ENCODE measurements at places on chromosomes 6 and 20.

DNA sequence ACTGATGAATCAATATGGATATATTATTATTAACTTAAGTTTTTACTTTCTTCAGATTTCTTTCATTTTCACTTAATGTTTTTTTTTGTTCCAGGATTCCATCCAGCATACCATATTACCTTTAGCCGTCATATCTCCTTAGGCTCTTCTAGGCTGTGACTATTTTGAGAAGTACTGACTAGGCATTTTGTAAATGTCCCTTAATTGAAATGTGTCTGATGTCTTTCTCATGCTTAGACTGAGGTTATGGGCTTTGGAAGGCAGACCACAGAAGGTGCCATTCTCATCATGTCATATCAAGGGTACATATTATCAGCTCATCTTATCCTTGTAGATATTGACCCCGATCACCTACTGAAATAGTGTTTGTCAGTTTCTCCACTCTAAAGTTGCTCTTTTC, 101.3 kb downstream of the FOXO3 start:
- DNase-seq, result no peak

- DNase-seq, result no peak
Measured at GRCh38 chr6:87667032-87667431, 35.0 kb downstream of the AKIRIN2 start.

DNA sequence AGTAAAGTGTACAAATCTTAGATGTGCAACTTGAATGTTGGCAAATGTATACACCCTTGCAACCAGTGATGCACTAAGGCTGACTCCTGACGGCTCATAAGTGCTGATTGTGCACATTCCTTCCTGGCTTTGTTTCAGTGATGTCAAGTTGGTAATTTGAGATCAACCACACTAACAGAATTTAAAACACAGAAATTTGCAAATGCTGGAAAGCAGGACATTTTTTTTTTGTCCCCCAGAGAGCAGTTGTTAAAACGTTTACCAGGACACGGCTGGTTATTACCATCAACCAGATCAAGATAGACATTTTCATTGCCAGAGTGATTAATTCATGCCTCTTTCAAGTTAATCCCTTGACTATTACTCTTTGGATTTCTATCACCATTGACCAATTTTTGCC, 735.6 kb downstream of the RFPL4B start:
- no peak for DNase-seq

DNA sequence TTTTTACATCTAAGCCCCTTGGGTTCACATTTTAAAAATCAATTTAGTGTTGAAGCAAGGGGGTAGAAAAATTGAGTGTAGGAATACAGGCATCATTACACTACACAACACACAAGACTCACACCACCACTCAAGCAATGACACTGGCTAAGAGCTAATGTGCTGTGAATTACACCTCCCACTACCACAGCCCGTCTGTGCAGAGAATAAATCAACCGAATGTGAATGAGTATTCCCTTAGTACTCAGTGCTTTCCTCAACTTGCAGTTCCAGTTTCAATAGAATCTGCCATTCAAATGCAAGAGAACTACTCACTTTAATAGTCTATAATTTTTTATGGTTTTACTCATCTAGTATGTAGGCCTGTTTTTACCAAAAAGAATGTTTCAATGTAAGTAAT, 114.4 kb downstream of the PDSS2 start:
- DNase-seq, result no peak

DNA sequence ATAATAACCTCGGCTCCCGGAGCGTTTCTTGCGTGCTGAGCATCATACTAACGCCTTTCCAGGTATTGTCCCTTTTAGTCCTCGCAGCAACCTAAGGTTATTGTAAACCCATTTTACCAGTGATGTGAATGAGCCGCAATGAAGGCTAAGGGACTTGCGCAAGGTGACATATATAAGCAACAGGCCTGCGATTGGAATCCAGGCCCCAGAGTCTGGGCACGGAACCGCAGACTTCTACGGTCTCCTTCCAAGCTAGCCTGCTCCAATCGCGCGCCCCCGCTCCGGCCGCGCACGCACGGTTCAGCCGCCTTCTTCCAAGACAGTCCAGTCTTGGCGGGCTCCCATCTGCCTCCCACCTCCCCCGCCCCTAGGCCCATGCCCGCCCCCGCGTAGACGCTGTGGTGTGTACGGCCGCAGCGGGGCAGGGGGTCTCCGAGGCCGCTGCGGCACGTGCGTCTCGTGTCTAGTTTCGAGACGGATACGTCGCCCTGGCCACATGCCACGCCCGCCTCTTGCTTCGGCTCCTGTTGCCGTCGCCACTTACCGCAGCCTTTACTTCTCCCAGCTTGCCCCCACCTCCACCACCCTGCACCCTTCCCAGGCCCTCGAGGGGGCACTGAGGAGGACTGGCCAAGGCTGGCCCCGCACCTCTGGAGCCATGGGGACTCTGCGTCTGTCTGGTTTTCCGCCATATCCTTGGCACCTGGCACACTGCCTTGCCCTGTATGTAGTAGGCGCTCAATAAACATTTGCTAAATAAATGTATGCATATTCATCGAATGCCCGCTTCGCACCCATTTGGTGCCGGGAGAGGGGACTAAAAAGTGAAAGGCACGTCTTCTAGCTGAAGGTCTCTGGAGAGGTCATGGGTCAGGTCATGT, 855 bp upstream of the GFOD1 start:
- DNase-seq, result peak; percentile 25

DNA sequence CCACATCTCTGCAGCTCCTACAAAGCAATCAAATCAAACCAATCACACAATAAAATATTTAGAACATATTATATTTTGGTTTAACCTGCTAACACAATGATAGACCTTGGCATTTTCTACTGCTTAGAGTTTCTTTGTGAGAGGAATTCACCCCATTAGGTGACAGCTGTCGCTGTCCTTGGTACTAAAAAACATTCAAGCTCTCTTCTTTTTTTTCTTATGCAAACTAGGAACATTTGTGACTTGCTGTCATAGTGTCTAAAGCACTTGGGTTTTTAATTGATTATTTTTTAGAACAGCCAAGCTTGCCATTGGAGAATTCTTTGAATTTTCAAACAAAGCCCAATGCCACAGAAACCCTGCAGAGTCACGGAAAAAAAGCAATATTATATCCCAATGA, 46.4 kb downstream of the CNR1 start:
- DNase-seq, result peak; percentile 8

DNA sequence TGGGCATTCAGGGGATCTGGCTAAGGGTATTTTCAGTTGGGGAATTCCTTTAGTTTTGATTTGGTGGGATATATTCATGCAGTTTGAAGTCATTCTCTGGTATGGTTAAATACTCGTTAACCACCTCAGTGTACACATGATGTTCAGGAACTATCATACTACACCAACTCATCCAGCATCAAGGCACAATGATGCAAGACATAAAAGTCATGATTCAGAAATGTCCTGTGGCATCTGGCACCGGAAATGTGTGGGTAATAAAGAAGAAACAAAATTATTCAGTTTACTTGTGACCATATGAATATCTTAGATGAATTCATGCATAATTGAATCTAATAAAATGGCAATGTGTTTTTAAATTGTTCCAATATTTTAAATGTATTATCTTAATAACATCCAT, 129.0 kb upstream of the BMP5 start:
- DNase-seq, result peak; percentile 4

DNA sequence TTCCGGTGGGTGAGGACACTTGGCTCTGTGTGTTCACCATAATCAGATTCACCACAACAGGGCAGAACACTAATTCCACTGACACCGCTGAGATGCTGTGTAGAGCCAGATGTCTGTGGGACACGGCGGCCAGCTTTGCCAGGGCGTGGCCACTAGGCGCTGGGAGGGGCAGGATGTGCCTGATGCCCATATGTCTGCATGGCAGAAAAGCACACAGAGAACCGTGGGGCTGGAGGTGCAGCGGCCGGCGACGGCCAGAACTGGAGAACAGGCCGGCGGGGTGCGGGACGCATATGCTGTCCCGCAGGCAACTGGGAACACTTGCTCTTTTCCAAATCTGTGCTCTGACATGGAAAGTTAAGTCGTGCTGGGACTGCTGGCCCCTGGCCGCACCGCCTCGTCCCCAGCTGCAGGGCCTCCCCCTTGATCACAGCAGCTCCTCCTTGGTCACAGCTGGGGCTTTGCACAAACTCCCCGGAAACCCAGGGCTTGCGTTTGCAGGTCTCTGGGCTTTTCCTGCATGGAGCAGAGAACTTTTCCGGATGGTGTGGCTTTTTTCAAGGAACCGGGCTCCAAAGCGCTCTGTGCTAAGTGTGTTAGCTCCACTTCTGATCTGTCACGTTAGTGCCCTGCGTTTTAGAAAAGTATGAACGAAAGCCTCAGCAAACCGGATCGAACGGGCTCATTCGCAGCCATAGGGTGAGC, 31.1 kb downstream of the NTSR1 start:
- peak; percentile 68 for DNase-seq

- no peak for DNase-seq
Measured at GRCh38 chr20:42373049-42373448, 754.9 kb upstream of the CHD6 start.

GRCh38 chr6:14912226-14912625, 333.6 kb upstream of the JARID2 start:
- no peak for DNase-seq

GRCh38 chr6:85321906-85322305, 128.0 kb upstream of the NT5E start:
- no peak for DNase-seq

GRCh38 chr6:149277621-149278020, 39.9 kb upstream of the TAB2 start:
- DNase-seq, result no peak

- DNase-seq, result peak; percentile 54
Measured at GRCh38 chr6:149499066-149499465, 14.3 kb upstream of the ZC3H12D start.

DNA sequence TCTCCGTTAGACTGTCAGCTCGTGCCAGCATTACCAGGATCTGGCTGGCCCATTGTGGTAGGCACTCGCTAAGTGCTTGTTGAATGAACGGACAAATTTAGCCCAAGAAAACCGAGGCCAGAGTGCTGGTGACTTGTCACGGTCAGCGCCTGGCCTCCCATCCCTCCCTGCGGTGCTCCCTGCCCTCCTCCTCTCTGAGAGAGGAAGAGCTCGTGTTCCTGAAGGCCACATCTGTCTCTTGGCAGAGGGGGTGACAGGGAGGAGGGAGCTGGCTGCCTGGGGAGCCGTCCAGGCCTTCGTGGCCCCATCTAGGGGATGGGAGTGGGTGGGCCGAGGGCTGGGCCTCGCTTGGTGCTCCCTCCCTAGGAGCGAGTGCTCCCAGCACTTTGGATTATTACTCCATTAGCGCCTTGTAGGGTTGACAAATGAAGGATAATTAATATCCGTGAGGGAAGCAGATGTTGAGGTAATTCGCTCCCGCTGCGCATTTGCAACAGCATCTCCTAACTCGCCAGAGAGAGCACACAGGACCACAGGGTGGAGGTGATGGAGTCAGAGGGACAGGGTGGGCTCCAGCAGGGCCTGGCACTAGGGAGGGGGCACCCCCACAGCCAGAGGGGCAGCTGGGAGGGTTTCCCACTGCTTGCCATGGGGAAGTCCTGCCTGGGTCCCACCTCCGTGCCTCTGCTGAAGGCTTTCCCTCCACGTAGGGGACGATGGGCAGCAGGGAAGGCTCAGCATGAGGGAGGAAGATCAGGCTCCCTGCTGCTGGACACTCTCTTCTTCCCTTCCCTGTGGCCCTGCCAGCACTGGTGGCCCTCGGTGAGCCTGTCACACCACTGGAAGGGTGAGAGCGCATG, 37.0 kb downstream of the VSTM2L start:
- DNase-seq, result no peak

- DNase-seq, result no peak
Measured at GRCh38 chr6:27672113-27672799, 199.4 kb upstream of the ZNF184 start.

GRCh38 chr6:27767851-27768250, 144.3 kb downstream of the OR2B2 start:
- no peak for DNase-seq

- DNase-seq, result no peak
Measured at GRCh38 chr6:28838289-28838633, 85.5 kb downstream of the TRIM27 start.

DNA sequence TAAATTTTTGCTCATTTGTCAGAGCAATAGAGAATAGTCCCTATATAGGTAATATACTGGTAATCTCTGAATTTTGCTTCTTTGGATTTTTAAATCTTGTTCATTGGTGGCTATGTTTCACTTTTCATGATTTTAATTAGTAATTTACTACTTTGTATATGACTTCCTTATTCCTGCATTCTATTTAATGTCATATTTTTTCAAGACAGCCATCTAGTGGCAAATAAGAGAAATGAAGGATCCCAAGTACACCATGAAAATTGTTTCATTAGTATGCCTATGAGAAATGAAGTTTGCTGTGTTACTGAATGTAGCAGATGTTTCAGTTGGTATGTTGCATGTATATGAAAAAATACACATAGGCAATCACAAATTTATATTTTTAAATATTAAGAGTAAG, 82.4 kb downstream of the ZNF292 start:
- DNase-seq, result peak; percentile 22

DNA sequence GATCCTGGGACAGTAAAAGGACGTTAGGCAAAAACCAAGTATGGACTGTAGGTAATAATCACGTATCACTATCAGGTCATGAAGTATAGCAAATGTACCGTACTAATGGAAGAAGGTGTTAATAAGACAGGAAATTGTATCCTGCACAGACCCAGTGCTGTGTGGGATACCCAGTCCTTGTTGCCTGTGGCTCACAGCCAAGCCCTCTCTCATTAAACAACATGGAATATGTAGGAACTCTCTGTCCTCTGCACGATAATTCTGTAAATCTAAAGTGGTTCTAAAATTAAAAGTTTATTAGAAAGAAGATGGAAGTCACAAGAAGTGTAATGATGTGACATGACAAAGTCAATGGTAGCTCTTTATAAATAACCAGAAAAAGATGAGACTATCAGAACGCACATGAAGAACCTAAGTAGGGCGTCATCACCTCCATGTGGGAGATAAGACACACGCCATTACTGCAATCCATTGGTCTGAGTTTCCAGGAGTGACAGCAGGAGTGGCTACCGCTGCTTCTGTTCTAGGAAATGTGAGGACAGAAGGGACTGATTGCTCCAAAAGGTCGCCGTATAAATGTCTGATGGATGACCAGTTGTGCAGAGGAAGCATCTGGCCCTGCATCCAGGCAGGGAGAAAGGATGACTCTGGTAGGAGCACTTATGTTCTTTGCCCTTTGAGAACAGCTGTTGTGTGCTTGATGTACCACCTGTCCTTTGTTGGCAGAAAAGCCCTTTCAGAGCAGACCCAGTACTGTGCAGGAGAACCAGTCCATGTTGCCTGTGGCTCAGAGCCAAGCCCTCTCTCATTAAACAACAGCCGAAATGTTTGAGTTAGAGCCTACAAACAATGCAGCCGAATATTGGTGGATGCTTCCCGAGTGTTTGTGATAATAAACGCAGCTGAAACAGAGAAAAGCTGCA, 125.6 kb downstream of the FIG4 start:
- no peak for DNase-seq

GRCh38 chr6:157089258-157089657, 234.1 kb downstream of the TMEM242 start:
- no peak for DNase-seq

Data from RWPE1 (cell line).